ENCODE measurements at places on chromosomes 4 and X. TPM values are rescaled to one million over a fixed set of nuclear protein-coding genes. Genes with fewer than 3 reads are reported as not detected.

TLR8 gene
- not detected for total RNA-seq

CCDC149 gene
- total RNA-seq: 10.8 TPM

OTC gene
- 0.07 TPM for total RNA-seq

STPG2 gene
- total RNA-seq: 0.13 TPM

CLDN22 gene
- not detected for total RNA-seq

SLITRK4 gene
- 64.4 TPM for total RNA-seq

EVC2 gene
- total RNA-seq: 11.5 TPM

CT45A1 gene
- not detected for total RNA-seq

TAF7L gene
- total RNA-seq: 2.4 TPM

RASGEF1B gene
- total RNA-seq: 0.13 TPM

CLGN gene
- 0.13 TPM for total RNA-seq

PABPC5 gene
- total RNA-seq: 2.3 TPM

OTUD6A gene
- not detected for total RNA-seq

C1QTNF7 gene
- not detected for total RNA-seq

MAGEB10 gene
- total RNA-seq: not detected

STATH gene
- not detected for total RNA-seq

TRPC3 gene
- total RNA-seq: not detected

MAGEC3 gene
- total RNA-seq: not detected

UFSP2 gene
- total RNA-seq: 40.8 TPM

PDZD4 gene
- total RNA-seq: under 0.01 TPM

GPM6B gene
- 1.3 TPM for total RNA-seq

UGT2B11 gene
- not detected for total RNA-seq
